ENCODE measurements at places on chromosomes 1 and 21.

DNA sequence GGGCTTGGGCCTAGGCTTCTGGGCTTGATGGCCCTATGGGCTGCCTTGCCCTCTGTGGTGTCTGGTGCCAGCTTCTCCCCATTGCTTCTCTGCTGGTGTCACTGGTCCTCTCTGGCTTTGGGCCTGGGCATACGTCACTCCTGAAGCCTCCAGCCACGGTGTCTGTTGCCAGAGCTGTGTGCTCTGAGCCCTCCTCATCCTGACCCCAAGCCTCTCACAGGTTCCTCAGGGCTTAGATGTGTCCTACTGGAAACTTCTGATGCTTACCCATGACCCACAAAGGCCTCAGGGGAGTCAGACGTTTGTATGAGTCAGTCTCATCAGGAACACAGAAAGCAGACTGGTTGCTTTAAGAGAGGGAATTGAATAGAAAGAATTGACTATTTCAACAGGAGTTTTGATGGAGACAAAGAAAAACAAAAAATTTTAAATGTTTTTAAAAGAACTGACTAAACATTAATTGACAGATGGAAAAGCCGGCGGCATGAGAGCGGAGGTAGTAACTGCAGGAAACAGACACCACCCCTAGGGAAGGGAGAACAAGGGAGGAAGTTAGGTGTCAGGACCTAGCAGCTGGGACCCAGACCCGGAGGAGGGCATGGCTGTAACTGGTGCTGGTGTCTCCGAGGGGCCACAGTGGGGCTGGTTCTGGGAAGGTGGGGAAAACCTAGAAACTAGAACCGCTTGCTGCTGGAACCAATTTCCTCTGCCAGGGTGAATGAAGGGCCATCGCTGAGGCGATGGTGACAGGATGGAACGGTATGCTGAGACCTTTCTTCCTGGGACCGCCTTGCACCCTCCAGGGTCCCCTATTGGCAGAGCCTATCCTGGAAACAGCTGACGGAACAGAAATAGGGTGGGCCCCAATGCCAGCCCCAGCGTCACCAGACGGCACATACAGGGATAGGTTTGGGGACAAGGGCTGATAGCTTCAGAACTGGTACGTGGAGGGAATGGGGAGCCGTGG, 40.0 kb upstream of the CITED4 start:
- no peak for DNase-seq

- no peak for DNase-seq
Measured at GRCh38 chr1:188895611-188896010, 1582.1 kb downstream of the BRINP3 start.

DNA sequence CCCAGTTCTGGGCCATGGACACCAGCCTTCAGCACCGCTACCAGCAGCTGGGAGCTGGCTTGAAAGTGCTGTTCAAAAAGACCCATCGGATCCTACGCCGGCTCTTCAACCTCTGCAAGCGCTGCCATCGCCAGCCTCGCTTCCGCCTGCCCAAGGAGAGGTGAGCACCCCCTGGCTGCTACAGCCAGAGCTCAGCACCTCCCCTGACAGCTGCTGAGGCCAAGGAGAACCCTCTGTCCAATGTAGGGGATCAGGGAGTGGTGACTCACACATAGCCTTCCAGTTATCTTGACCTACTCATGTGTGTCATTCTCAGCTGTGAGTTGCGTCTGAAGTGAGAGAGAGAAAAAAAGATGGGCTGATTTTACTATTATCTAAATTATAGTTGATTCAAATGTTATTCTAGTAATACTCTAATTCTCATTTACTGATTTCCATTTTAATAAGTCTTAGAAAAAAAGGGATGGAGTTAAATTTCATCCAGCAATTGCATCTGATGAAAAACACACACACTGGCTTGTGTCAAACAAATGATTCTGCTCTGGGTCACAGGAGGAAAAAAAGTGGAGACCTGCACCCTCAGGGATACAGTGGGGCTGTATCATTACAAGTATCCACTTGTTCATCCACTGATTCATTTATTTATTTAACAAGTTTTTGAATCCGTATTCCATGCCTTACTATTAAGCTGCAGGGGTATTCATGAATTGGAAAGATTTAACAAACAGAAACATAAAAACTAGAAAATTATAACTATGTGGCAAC, 108.0 kb downstream of the BRINP2 start:
- no peak for DNase-seq

- no peak for DNase-seq
Measured at GRCh38 chr1:224665016-224665415, 48.9 kb downstream of the CNIH3 start.

All from T-helper 2 cell (primary cell).